ENCODE measurements at places on chromosomes 12 and 14.
A peak's percentile ranks its signal among the peaks of the same experiment; 100 is the strongest.

- DNase-seq, result no peak
Observed at GRCh38 chr12:90979951-90980350, 24.8 kb downstream of the EPYC start.

GRCh38 chr12:95634622-95635621, 83.6 kb upstream of the USP44 start:
- DNase-seq, result peak; percentile 62

DNA sequence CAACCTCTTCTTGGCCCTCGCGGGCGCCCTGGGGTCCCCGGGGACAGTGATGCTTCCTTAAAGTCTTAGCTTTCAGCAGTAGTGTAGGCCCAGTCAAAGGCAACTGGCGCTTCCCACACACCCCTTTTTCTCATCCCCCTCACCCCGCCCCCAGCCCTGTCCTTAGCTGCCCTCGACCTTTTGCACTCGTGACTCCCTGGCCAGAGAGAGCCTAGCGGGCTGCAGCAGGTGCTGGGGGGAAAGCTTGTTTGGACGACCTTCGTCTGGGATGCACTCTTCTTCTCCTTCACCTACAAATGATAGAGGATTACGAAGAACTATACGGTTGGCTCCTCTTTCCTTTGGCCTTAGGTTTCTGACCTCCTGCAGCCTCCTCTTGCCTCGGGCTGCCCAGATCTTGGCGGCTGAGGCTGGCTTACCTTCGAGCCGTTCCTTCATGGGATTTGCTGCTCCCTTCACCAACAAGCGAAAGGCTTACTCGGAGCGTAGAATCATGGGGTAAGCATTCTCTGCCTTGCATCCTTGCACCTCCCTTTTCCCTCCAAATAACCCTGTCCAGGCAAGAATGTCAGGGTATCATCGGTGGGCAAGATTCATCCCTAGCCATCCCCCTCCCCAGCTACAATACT, 815 bp downstream of the COQ10A start:
- DNase-seq, result no peak

- no peak for DNase-seq
Observed at GRCh38 chr14:58296726-58297125, 1.6 kb upstream of the ARID4A start.

DNA sequence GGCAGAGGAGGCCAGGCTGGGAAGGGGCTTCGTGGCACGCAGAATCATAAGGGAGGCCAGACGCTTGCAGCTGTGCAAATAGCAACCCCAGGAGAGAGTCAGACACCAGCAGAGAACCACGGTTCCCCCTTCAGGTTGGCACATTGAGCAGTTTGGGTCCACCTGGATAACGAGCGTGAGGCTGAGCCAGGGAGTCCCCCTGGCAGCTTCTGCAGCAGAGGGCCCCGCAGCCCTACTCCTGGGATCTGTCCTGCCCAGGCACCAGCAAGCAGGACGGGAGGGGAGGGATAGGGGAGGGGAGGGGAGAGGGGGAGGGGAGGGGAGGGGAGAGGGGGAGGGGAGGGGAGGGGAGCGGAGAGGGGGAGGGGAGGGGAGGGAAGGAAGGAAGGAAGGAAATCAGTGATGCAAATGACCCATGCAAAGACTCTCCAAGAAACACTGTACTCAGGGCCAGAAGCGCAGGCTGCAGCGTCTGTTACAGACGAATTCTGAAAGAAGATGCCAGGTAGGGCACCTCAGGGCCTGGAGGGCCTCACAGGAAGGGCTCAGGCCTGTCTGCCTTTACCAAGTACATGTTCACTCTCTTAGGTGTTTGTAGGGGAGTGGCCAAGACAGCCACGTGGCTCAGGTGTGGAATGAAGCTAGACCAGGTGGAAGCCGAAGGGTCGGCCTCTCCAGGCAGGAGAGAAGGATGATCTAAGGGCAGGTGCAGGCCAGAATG, 32.3 kb upstream of the MMP17 start:
- peak; percentile 86 for DNase-seq

GRCh38 chr12:65022960-65023359, 98.1 kb downstream of the WIF1 start:
- DNase-seq, result no peak

- DNase-seq, result peak; percentile 63
Observed at GRCh38 chr12:119412811-119413794, 78.6 kb downstream of the CCDC60 start.

- no peak for DNase-seq
Observed at GRCh38 chr14:73623504-73624054, 11.3 kb downstream of the ACOT6 start.

DNA sequence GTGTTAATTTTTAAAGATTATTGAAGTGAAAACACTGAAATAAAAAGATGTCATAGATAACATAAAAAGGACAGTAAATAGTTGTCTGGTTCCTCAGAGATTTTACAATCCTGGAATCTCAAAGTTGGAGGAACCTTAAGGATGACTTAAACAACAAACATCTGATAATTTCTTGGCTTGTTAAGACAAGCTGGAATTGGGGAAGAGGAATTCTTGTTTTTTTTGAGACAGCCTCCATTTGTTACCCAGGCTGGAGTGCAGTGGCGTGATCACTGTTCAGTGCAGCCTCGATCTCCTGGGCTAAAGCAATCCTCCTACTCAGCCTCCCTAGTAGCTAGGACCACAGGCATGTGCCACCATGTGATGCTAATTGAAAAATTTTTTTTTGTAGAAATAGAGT, 2.3 kb downstream of the ZNF410 start:
- no peak for DNase-seq

DNA sequence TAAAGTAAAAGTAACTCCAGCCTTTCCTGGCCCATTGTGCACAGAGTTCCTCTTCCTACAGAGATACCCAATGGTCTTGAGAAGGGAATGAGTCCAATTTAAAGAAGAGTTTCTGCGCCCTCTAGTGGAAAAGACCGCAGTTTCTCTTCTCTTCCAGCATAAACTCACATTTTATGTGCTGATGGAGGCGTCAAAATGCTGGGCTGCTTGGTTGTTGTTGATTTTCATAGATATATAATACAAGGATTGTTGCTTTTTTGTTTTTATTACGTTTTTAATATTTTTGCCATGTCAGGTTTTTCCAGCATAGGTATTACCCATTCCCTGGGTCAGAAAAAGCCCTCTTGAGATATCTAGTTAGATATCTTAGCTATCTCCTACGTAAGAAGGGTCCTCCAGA, 356.9 kb upstream of the STXBP6 start:
- DNase-seq, result peak; percentile 39

- no peak for DNase-seq
Observed at GRCh38 chr12:83074358-83074894, 387.7 kb downstream of the TMTC2 start.

DNA sequence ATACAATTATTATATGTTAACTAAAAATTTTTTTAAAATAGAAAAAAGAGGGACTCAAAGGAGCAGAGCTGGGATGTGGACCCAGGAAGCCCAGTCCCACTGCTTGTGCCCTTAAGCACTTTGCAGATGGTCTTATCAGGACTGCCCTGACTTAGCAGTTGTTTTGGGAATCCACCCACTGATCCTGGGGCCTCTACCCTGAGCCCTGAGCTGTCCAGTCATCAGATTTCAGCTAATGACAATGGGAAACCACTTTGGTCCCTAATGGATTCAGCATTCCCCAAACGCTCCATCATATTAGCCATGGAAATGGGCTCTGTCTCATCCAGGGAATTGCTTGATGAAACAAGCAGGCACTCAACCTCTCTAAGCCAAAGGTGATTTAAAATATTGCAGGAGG, 22.5 kb upstream of the WSCD2 start:
- no peak for DNase-seq

- no peak for DNase-seq
Observed at GRCh38 chr12:46368138-46368537, 4.4 kb downstream of the SLC38A2 start.

DNA sequence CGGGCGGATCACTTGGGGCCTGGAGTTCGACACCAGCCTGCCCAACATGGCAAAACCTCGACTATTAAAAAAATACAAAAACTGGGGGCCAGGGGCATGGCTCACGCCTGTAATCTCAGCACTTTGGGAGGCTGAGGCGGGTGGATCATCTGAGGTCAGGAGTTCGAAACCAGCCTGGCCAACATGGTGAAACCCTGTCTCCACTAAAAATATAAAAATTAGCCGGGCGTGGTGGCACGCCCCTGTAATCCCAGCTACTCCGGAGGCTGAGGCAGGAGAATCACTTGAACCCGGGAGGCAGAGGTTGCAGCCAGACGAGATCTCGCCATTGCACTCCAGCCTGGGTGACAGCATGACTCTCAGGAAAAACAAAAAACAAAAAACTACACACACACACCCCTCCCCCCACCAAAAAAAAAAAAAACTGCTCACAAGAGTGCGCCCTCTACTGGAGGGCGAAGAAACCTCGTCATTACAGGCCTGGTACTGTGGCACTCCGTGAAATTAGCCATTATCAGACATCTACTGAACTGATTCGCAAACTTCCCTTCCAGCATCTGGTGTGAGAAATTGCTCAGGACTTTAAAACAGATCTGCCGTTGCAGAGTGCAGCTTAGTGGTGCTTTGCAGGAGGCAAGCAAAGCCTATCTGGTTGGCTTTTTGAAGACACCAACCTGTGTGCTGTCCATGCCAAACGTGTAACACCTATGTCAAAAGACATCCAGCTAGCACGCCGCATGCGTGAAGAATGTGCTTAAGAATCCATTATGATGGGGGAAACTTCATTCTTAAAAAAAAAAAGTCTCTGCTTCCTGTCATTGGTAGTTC, 7.7 kb downstream of the PPP1R3E start:
- DNase-seq, result peak; percentile 65

All from NCI-H1092 treated with DMSO at 0.1 percent for 48 hours (cell line).